ENCODE measurements at places on chromosomes 7 and 10.

DNA sequence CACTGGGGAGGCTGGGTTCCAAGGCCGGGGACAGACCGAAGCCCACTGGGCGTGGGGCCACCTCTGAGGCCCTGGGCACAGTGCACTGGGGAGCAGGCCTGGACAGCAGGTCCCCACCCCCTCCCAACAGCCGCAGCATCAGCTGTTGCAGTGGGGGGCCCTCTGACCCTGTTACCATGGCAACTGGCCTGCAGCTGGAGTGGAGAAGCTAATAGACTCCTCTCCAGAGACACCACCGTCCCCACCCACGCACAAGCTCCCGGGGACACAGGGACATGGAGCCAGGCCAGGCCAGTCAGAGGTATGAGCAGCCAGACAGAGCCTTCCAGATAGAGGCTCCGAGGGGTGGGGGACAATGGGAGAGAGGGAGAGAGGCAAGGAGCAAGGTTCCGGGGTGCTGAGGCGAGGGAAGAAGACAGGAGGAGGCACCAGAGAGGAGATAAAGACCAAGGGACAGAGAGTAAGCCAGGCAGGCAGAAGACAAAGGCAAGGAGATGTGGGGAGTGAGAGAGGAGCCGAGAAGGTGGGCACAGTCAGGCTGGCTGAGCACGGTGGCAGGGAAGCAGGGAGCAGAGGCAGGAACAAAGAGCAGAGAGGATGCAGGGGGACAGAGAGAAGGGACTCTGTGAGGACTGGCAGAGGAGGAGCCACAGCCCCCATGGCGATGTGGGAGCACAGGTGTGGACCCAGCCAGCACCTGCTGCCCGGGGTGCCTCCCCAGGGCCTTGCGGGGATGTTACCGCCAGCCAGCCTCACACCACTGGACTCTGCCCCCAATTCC, 6.7 kb downstream of the KCNH2 start:
- DNase-seq, result no peak

- DNase-seq, result no peak
Measured at GRCh38 chr7:33721895-33722294, 183.4 kb upstream of the BMPER start.

DNA sequence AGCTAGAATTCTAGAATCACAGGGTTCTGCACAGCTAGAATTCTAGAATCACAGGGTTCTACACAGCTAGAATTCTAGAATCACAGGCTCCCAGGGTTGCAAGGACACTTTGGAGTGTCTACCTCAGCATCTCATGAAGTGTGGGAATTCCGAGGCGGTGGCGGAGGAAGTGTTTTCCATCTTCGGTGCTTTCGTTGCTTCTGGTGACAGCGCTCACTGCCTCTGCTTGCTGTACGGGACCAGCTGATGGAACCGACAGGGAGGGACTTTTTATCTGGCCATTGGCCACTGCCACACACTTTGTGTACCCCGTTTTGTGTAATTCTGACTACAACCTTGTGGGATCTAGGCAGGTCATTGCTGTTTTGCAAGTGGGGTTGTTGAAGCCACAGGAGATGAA, 29.5 kb downstream of the LHPP start:
- no peak for DNase-seq

GRCh38 chr7:142711746-142712616, 37.3 kb upstream of the PRSS1 start:
- DNase-seq, result no peak

GRCh38 chr7:121714559-121715303, 158.2 kb upstream of the PTPRZ1 start:
- DNase-seq, result no peak

DNA sequence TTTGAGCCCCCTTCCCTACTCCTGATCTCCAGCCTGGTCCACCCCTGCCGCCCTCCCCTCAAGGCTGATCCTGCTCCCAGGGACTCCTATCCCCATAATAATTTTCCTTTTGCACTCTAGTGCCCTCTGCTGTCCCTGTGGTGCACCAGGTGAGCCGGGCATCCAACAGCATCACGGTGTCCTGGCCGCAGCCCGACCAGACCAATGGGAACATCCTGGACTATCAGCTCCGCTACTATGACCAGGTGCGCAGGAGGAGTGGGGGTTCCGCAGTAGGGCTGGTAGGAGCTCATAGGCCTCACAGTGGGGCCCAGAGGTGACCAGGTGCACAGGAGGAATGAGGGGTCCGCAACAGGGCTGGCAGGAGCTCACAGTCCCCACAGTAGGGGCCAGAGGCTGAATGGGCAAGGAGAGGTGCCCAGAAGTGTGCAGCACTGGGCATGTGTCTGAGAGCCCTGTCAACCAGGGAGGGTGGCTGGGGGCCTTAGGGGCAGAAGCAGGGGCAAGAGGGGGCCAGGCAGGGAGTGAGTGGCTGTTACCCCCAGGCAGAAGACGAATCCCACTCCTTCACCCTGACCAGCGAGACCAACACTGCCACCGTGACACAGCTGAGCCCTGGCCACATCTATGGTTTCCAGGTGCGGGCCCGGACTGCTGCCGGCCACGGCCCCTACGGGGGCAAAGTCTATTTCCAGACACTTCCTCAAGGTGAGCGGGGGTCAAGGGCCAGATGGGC, 11.7 kb downstream of the EPHB6 start:
- DNase-seq, result no peak

GRCh38 chr7:42997611-42998010, 65.4 kb downstream of the MRPL32 start:
- no peak for DNase-seq

DNA sequence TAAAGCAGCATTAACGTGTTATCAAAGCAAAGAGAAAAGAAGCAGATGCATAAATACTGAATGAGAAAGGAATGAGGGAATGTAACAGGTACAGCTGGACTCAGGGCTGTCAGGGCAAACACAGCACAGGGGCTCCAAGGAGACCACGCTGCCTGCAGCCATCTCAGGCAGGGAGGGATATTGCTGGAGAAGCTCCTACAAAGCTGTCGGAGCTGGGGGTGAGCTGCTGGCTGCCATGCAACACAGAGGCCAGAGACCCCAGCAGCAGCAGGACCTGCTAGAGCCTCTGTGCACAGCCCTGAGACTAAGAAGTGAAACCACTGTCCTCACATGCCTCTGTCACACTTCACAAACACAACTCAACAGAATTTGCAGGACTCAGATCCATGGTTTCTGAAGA, 235.8 kb downstream of the DIP2C start:
- no peak for DNase-seq

DNA sequence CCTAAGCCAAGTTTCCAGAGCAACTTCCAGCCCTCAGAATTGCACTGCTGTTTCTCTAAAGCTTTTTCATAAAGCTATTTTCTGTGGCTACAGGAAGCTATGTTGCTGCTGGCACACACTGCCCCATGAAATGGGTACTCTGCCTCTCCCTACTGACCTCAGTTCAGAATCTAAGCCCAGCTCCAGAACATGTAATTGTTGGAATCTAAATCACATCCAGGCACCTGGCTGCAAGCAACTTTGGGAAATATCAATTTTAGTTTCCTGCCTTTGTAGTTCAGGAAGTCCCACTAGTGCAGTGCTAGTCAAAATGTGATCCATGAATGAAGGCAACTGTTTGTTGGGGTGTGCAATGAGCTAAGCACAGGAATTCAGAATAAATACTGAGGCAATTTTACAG, 226.2 kb downstream of the THSD7A start:
- DNase-seq, result no peak

GRCh38 chr7:150341263-150342120, at the start of gene RARRES2:
Gene RARRES2, minus strand, starts transcription at chr7:150341629. Its CDS starts 1,020 bp downstream, at chr7:150340609.
- DNase-seq, result no peak

DNA sequence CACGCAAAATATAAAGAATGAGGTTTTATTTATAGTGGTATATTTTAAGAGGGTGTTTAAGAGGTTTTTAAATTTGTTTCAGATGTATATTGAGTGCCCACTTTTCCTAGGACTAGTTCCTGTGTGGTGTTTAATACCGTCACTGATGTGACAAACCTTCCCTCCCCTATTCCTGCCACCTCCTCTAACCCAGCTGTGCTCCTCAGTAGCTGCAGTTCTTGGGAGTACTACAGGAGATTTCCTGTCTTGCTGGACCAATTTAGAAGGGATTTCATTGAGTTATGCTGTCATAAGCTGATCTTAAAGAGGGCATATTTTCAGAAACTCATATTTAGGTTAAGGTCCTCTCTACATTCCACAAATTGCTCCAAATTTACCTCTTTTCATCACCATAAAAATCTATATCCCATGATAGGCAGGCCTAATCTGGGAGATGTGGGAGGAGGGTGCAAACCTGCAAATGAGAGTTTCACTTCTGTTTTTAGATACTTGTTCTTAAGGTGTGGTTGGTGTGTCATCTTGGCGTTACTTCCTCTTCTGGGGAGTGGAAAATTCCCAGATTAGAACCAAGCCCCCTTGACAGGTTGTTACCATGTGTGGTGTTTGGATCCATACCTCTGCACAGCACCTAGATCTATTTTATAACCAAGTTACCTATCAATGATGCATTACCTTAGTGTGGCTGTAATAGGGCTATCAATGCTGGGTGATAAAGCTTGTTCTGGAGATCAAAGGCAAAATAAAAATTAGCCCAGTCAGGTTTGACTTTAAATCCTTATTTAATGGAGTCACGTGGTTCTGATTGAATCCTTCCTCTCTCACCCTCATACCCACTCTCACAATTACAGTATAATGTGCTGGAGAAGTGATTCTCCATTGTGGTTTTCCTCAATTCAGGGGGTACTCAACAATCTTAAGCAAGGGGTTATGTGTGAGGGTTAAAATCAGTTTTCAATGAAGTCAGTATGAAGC, 141.1 kb downstream of the CDK14 start:
- DNase-seq, result no peak

GRCh38 chr10:123781956-123782500, 109.6 kb downstream of the CPXM2 start:
- DNase-seq, result no peak

- no peak for DNase-seq
Measured at GRCh38 chr7:112272921-112273561, 66.5 kb downstream of the ZNF277 start.

DNA sequence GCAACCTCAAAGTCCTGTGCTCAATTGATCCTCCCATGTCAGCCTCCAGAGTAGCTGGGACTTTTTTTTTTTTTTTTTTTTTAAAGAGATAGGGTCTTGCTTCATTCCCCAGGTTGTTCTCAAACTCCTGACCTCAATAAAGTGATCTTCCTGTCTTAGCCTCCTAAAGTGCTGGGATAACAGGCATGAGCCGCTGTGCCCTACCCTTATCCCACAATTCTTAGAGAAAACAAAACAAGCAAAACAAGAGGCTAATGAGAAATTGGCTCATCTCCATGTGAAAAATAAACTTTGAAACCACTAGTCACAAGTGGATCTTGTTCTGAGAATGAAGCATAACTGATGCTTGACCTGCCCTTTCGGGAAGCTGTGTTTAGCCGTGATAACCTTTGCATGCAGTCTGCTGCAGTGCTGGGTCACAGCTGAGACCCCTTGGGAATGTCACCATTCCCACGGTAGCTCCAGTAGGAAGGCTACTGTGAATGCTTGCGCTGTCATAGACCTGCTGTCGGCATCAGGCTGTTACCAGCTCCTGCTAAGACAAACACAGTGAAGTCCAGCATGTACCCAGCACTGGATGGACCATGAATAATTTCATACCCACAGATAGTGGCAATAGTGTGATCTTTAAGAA, 290.7 kb upstream of the KIAA1217 start:
- no peak for DNase-seq

DNA sequence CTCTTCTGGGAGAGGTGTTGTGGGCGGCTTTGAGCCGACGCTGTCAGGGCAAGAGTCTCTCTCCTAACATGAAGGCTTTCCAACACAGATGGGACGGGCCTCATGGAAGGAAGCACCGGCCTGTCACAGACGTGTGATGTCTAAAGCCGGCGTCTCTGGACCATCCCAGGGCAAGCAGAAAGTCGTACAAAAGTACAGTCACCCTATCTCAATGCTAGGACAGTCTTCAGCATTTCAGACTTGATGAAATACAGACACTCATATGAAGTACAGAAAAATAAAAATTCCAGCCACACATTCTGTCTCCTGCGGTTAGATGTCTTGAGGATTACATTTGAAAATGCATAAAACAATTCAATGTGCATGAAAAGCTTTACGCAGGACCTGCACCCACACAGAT, 30.6 kb downstream of the CYP2W1 start:
- DNase-seq, result no peak

DNA sequence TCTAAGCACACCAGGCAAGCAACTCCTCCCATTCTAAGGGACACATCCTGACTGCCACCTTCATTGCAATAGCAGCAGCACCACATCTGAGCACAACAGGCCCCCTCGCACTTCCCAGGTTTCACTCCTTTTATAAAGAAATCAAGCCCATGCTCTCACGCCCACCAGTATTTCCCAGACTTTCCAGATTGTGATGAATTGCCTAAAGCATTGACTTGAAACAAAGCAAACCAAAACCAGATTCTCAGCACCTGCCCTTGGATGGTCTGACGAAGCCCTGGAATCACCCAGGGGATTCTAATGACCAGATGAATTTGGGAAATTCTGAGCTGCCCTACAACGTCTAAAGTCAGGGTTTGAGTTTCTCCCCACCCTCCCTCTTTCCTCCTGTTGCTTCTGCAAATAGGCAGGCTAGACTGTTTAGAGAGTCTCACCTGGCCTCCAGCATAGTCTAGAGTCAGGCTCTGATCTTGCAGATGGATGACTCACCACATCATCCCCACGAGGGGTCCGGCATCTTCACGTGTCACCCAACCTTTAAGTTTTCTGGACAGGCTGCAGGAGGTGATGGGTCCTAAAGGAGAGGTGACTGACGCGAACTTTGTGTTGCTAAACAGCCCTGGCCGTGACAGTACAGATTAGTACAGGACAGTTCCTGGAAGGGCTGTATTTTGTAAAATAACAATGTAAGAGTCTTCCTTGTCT, 198.0 kb downstream of the SKIDA1 start:
- DNase-seq, result no peak

GRCh38 chr7:21819048-21819447, 126.7 kb downstream of the CDCA7L start:
- DNase-seq, result no peak

DNA sequence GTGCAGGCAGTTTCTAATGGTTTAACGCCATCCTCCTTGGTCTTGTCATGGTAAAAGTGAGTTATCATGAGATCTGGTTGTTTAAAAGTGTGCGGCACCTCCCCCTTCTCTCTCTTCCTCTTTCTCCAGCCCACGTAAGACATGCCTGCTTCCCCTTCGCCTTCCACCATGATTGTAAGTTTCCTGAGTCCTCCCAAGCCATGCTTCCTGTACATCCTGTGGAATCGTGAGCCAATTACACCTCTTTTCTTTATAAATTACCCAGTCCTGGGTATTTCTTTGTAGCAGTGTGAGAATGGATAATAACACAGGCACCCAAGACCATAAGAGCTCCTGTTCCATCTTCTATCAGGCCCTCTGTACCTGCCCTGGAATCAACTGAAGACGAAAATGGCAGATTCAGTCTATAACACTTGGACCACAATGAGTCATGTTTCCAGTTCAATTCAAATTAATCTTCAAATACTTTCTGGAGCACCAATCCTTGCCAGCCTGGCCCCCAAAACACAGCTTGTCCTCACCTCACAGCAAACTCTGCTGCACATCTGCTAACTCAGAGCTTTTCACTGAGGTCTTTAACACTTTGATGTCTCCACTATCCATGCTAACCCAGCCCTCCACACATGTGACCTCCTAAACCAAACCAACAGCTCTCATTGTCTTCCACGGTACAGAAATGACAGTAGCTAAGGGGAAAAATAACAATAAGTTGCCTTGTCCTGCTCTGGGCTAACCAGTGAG, 73.2 kb downstream of the SFMBT2 start:
- DNase-seq, result no peak

- peak; percentile 81 for DNase-seq
Measured at GRCh38 chr7:36115448-36116321, 37.4 kb upstream of the EEPD1 start.

GRCh38 chr7:64045301-64046040, at the start of gene ZNF727:
Gene ZNF727, plus strand, starts transcription at chr7:64045434. Its CDS starts 188 bp downstream, at chr7:64045622.
- peak; percentile 68 for DNase-seq

- DNase-seq, result no peak
Measured at GRCh38 chr7:96527133-96527827, 182.4 kb downstream of the SEM1 start.

Measured in right atrium auricular region (tissue), 2 donors.